ENCODE measurements at places on chromosomes 4 and X.

DNA sequence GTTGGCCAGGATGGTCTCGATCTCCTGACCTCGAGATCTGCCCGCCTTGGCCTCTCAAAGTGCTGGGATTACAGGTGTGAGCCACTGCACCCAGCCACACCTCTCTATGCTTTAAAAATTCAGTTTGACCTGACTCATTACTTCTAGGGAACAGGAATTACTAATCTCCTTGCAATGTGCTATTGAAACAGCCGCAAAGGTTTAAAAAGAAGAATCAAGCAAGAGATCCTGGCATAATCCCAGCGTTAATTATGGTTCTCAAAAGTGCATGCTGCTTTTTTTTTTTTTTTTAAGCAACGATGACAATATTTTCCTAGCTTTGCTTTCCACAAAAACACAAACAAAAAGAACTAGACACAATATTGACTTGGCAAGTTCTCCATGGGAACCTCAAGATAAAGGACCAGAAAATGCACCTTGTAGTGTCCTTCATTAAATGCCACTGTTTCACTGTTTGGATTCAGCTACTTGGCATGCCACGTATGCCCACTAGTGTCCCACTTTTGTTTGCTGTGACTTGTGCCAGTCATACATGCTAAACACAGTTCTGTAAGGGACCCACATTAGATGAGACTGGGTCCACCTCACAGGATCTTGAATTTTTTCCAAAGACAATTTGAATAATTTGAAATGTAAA, 112.6 kb upstream of the PPARGC1A start:
- DNase-seq, result no peak

GRCh38 chrX:50813843-50814661, at the start of gene SHROOM4:
Gene SHROOM4, minus strand, starts transcription at chrX:50814194. Its CDS starts 176 bp downstream, at chrX:50814018.
- DNase-seq, result no peak

DNA sequence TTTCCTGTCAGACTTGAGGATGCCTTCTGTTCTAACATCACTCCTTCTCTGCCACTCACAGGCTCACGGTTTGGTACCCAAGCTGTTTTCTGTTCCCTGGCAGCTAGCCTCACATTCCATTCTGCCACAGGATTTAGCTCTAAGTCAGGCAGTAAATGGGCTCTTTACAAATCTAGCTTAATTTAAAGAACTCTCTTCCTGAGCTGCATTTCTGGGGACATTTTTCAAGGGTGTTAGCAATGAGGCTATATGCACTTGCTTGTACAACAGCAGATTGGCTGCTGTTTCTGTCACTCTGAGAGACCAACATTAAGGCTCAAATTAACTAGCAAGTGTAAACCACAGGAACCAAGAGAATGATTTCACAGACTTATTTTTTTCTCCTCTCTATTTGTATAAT, 337.8 kb upstream of the NOCT start:
- no peak for DNase-seq

DNA sequence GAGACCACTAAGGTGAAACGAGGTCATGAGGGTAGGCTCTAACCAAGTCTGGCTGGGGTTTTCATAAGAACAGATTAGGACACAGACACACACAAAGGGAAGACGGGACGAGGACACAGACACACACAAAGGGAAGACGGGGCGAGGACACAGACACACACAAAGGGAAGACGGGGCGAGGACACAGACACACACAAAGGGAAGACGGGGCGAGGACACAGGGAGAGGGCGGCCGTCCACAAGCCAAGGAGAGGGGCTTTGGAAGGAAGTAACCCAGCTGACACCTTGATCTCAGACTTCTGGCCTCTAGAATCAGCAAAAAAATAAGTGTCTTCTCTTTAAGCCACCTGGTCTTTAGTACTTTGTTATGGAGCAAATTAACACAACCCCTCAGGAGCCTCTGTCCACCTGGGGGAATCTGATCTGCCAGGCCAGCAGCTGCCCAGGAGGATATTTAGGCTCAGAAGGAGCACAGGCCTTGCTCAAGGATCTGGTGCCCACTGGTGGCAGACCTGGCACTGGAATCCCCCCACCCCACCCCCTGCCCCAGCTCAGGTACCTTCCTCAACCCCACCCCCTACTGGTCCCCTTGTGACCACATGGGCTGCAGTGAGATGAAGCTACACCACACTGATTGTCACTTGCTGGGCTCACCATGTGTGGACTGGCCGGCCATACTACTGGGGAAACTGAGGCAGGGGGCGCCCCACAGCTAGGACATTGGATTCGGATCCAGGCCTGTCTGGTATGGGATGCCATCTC, 2.8 kb downstream of the ABLIM2 start:
- no peak for DNase-seq

GRCh38 chr4:81562093-81562492, 90.4 kb upstream of the RASGEF1B start:
- DNase-seq, result no peak

DNA sequence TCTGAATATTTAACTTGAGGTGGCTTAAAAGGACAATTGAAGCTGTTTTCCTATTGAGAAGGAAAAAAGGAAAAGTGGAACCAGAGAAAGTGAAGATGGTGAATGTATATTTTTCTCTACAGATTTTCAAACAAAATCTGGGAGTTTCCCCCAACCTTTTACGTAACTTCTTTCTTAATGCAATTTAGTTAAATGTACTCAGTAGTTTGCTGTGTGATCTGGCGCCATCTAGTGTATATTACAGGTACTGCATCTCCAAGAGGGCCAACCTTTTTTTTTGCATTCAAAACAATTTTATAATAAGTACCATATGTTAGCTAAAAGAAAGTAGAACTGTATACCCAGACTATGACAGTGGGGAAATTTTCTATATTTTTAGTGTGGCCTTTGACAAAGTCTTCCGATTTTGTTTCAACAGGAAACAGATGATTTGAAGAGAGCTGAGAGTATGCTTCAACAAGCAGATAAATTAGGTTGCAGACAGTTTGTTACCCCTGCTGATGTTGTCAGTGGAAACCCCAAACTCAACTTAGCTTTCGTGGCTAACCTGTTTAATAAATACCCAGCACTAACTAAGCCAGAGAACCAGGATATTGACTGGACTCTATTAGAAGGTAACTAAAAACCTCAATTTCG, 82.0 kb downstream of the PLS3 start:
- DNase-seq, result peak; percentile 66

GRCh38 chrX:104112326-104112951, at the start of gene ZCCHC18:
Gene ZCCHC18, plus strand, starts transcription at chrX:104112523. Its CDS starts 1,589 bp downstream, at chrX:104114112.
- DNase-seq, result peak; percentile 88

GRCh38 chr4:136927172-136927571, 605.1 kb downstream of the PCDH18 start:
- DNase-seq, result no peak

Measured in NCI-H2081 (cell line).